ENCODE measurements at places on chromosomes 4 and X.

- no peak for DNase-seq
Measured at GRCh38 chr4:43547561-43547960, 655.0 kb downstream of the GRXCR1 start.

- no peak for DNase-seq
Measured at GRCh38 chr4:24671849-24672248, 87.5 kb upstream of the DHX15 start.

DNA sequence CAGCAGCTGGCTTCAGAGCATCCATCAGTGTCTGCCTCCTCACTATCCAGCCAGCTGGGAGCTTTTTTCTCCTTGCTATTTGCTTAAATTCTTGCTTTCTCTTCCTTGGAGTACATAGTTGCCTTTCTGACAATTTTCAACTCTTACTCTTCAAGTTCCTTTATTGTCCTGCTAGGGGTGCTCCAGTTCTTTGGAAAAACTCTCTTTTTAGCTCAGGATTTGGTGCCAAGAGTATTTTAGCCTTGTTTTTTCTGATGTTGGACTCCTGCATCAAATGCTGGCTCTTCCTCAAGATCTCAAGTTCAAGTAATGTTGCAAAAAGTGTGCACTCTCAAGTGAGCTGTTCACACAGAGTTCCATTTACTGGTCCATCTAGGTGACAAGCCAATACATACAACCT lies 126.4 kb downstream of the KDR start:
- no peak for DNase-seq

DNA sequence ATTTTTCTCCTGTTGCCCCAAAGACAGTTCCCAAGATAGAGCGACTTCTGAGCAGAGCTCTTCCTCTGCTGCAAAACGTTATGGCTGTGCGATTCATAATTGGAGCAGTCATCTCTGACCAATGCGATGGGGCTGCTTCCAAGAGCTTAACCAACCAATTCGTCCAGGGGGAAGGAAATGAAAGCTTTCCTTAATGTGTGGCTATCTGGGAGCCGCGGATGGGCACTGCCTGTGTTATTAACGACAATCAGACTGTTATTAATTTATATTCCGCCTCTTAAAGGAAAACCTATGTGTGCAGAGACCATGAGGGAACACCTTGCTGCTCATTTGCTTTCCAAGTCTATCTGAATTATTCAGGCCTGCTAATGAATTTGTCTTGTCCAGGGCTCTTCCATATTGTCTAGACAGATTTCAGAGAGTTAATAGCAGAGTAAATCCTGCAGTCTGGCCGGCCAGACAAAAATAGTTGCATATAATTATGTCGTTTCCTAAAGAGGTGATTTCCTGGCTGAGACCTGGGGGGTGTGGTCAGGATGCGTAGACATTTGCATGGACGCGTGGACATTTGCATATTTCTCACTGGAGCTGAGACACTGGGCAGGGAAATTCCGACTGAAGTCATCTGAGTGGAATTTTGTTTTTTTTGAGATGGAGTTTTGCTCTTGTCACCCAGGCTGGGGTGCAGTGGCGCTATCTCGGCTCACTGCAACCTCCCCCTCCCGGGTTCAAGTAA lies 135.4 kb downstream of the HMX1 start:
- peak; percentile 7 for DNase-seq

- DNase-seq: no peak
Measured at GRCh38 chr4:83833920-83834319, 298.0 kb downstream of the GPAT3 start.

- no peak for DNase-seq
Measured at GRCh38 chr4:110041735-110042134, 129.1 kb downstream of the EGF start.

DNA sequence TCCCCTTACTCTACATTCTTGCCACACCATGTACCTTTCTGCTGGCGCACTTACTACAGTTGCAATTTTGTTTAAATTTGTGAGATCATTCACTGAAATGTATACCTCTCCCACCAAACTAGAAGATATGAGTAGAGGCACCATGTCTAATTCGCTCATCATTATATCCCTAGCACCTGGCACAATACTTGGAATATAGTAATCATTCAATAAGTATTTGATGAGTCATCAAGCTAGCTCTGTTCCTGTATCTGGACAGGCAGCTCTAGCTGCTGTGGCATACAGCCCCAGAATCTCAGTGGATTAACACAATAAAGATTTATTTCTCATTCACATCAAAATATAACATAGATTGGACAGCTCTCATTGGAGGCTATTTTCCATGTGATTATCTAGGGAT lies 245.9 kb downstream of the IDS start:
- DNase-seq: no peak

DNA sequence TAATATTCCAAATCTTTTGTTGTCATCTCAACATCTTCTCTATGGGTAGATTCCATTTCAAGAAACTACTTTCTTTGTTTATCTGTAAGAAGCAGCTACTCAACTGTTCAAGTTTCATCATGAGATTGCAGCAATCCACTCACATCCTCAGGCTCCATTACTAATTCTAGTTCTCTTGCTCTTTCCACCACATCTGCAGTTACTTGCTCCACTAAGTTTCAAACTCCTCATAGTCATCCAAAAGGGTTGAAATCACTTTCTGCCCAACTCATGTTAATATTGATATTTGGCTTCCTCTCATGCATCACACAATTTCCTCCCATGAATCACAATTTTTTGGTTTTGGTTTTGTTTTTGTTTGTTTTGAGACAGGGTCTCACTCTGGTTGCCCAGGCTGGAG lies 35.7 kb downstream of the ADH5 start:
- no peak for DNase-seq

DNA sequence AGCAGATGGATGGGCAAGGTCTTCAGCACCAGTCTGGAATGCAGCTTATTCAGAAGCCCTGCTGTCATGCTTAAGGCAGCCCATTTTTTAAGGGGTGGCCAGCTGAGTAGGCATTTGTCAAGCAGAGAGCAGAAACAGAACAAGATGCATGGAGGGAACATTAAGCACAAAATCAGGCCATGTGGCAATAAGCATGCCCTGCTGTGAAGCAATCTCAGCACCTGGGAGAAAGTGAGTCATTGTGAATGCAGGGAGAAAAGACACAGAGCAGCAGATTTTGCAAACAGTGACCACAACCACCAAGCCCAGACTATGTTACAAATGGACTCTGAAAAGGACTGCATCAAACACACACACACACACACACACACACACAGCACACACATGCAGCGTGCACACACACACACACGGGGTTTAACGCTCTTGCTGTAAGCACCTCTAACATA lies 94.1 kb upstream of the GALNT7 start:
- DNase-seq: no peak

DNA sequence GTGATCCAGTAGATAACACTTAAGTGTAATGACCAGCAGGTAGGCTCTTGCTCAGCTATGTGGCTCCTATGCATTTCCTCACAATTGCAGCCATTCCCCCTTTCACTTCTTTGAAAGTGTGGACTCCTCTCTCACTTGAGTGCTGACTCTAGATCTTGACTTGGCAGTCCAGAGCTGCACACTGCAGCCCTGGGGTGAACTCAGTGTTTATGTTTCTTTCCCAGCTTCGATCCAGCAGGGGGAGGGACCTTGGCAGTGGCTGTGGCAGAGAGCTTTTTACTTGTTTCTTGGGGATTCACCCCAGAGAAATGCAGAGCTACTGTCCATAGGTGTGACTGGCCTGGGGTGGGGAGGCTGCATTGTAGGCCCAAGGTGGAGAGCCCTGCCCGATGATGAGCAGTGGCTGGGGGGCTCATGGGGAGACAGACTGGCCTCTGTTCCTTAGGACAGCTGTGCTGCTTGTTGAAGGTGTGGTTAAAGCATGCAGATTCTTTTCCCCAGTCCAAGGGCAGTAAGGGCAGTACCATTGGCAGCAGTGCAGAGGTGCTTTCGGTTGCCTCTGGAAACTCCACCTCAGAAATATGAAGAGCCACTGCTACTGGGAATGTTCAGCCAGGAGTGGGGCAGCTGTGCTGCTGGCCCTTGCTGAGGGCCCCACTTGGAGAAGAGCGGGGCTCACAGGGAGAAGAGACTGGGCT lies 134.7 kb downstream of the SH3BGRL start:
- DNase-seq: no peak

DNA sequence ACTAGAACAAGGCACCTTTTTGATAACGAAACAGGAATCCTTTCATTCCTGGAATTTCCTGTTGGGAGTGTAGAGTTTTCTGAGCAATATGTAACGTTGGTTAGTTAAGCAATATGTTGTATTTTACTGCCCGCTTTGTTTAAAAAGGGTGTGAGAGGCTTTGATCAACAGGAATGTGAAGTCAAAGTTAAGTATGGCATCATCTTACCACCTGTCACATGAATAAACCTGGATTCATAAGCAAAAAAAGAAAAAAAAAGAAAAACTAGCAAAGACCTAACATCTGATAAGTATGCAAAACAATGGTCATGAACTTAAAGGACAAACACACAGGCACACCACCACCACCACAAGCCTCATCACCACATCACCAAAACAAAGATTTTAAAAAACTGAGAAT lies 7.1 kb upstream of the CXCL5 start:
- DNase-seq: no peak

DNA sequence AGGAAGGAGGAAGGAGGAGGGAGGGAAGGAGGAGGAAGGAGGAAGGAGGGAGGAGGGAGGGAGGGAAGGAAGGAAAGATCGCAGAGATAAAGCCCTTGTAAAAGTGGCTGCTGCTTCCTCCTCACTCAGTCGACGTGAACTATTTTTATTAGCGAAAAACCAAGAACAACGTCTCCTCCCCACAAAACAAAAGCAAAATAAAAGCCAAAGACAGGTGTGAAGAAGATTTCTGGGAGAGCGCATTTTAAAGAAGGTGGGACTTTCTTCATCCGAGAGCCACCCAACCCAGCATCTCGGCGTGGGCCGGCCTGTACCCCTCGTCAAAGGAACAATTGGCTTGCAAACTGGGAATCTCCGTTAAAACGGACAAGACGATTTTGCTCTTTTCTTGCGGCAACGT lies 40.7 kb upstream of the ASMTL start:
- DNase-seq: no peak

GRCh38 chrX:30296408-30297254 lies 12.6 kb downstream of the NR0B1 start:
- DNase-seq: no peak

GRCh38 chr4:171186700-171187099 lies 626.5 kb upstream of the GALNTL6 start:
- no peak for DNase-seq

DNA sequence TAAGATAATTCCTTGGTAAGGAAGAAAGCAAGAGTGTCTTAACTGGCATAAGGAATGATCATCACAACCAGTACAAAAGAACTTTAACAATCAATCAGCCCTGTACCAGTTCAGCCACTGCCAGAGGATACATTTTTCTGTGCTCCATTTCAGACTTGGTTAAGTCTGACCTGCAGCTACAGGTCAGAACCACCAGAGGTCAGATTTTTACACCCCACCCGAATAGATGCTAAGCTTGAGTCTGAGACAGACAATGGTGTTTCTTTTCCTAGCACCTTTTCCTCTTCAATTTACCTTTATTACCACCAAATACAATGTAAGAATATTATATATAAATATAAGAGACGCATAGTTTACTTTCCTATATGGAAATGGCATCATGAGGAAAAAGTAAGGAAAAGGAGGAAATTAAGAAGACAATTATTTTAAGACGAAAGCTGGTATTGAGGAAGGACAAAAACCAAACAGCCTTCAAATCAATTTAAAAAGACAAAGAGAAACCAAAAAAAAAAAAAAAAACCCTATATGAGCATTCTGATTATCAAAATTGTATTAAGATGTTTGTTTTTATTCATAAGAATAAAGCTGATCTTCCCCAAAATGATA lies 215.3 kb upstream of the TTC29 start:
- peak; percentile 77 for DNase-seq

DNA sequence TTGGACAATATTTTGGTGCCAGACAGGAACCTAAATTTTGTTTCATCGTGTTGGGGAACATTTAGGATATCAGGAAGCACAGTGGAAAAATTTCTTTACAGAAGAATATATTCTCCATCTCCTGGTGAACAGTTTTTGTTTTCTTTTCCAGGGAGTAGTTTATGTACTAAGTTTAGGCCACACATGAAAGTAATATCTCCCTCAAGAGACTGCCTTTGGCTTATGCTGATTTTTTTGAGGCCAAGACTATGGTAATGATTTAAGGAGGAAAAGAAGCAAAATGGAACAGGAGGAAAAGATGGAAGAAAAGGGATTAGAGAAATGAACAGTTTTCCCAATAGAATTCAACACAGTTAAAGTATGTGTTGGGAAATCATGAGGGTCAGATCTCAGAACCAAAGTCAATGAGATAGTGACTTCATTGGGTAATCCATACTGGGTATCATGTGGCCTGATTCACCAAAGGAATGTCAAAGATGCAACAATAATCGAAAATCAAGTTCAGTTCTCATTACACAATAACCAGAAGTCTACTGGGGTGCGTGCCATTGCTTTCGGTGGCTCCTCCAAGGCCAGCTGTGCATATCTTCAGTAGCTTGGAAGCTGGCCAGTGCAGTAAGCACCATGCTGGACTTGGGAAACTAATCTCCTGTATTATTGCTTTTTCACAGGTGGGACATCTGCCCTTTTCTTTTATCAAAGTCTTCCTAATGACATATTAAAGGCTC lies 234.8 kb downstream of the COL25A1 start:
- no peak for DNase-seq

DNA sequence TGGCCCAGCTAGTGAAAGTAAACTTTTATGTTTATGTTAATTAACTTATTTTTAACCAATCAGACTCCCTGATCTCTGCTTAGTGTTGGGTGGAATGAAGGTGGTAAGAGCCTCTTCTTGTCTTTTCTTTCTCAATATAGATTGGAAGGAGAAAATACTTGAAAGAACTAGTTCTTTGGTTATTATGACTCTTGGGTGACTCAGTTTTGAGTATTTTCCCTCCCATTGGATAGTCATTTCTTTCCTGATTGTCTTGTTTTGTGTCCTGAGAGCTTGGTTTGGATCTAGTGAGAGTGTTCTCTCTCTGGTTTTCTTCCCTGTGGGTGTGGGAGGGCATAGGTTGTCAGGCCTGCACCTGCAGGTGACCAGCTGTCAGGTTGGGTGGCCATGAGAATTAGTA lies 172.0 kb upstream of the GLRA2 start:
- DNase-seq: no peak

DNA sequence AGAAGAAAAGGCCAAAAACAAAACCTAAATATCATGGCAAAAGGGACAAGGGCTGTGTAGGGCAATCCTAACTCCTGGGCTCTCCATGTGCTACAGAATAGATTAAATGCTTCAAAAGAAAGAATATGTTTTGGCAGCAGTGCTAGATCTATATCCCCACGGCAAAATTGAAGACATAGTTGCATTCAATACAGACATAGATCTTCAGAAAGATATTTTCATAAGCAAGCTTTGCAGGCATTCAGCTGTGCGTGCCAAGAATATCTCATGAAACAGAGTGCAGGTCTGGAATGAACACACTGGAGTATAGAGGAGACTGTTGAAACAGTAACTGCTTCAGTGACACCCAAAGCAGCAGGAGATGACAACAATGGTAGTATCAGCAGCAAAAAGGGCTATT lies 1476.9 kb downstream of the ARAP2 start:
- DNase-seq: no peak

- no peak for DNase-seq
Measured at GRCh38 chr4:18020145-18020670, 1.3 kb downstream of the LCORL start.

DNA sequence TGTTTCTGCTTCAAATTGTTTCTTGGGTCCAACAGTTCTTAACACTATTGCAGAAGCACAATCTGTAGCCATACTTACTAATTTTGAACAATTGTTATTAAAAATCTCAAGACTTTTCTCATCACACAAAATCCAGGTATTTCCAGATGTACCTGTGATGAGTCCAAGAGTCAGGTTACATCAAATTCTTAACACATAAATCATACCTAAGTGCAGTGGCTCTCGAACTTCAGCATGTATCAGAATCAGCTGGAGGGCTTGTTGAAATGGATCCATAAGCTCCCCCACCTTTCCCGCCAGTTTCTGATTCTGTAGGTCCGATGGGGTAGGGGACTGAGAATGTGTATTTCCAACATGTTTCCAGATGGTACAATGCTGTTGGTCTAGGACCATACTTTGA lies 10.6 kb downstream of the FAM120C start:
- no peak for DNase-seq

All from SK-N-SH (cell line).